Bone marrow (tissue), 2 donors: ENCODE measurements at places on chromosomes 16 and 17.

DNA sequence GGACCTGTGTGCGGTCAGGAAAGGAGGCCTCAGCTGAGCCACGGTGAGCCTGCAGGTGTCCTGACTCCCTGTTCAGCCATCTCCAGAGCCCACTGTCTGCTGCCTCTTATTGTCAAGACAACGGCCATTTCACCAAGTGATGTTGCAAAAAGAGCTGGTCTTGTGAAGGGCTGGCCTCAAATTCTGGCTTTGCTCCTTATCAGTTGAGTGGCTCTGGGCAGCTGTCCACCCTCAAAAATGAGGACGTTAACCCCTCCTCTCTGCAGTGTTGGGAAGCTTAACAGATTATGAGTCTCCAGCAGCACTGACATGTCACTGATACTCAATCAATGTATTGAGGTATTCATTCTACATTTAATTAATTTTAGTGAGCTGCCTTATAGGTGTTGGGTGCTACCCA, 171.1 kb upstream of the TOX3 start:
- no peak for DNase-seq

DNA sequence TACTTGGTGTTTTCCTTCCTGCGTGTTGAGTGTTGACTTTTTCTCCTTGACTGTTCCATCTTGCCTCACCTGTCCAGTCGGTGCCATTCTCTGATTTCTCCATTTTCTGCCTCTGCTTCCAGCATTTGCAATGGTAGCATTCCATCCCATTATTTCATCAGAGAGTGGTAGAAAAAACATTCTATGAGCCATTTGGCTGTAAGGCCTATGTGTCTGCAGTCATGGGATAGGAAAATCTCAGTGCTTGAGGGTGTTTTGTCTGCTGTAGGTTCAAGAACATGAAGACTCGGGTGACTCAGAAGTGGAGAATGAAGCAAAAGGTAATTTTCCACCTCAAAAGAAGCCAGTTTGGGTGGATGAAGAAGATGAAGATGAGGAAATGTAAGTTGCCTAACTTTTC, 2.7 kb downstream of the UTP18 start:
- no peak for DNase-seq

- DNase-seq: no peak
Observed at GRCh38 chr17:33049781-33050414, 58.3 kb downstream of the SPACA3 start.

- no peak for DNase-seq
Observed at GRCh38 chr17:57507828-57508227, 237.3 kb downstream of the CCDC182 start.

- no peak for DNase-seq
Observed at GRCh38 chr16:17138801-17139200, 332.0 kb downstream of the XYLT1 start.
